ENCODE measurements at places on chromosomes 13 and 19. TPM values are rescaled to one million over a fixed set of nuclear protein-coding genes. Genes with fewer than 3 reads are reported as not detected.

DNA sequence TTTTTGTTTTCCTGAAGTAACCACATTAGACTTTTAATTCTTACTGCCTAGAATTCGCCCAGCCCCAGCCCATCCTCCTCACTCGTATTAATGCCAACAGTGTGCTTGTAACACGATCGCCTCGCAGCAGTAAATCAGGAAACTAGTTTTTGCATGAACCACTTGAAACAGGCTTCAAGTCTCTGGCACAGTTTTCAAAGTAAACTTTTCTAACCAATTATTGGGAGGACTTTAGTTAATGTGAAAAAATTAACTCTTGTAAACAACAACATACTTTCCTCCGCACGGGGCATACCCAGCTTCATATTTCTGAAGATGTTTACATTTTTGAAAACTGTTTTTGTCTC is 39.2 kb downstream of the TNFRSF19 start:
- DNase-seq = no peak

DNA sequence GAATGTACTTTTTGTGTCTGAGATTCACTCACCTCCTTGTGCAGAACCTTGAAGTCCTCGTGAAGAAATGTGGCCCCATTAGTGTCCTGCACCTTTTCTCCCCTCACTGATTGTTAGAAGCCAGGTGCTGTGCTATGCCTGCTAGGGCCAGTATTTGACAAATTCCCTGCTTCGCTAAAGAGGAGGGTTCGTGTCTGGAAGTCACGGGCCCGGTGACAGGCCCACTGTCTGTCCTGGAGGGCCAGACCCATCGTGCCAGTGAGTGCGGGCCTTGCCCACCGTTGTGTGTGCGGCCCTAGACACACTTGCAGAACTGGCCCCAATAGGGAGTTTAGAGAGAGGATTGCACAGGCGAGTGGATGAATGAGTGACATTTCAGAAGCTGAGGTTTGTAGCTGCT is 36.8 kb upstream of the GAS6 start:
- no peak for DNase-seq

DNA sequence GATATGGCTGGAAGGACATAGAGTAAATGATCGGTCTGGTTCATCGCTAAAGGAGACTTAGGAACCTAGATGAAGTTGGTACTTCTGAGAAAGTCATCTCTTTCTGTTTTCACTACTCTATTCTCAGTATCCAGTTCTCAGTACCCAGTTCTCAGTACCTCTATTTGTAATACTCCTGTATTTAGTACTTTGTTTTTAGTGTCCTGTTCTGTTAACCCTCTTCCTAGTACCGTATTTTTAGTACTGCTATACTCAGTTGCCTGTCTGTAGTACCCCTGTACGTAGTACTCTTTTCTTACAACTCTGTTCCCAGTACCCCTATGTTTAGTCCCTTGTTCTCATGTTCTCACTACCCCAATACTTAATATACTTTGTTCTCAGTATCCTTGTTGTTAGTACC is 1.2 kb downstream of the RFXAP start:
- no peak for DNase-seq

DNA sequence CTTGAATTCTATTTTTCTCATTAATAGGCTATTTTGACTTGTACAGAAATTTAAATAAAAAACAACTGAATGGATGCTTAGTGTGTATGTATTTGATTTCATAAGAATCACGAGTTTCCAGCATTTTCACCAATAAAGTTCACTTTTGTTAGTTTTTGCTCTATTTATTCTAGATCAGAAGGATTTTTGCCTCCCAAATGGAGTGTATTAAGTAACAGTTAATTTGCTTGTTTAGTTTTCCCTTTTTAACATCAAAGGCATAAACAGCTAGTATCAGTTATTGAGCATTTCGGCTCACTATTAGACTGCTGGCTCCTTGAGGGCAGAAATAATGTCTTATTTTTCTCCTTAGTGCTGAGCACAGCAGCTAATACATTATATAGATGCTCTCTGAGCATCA is 414.1 kb downstream of the FGF9 start:
- no peak for DNase-seq

- no peak for DNase-seq
Measured at GRCh38 chr19:33473653-33474305, 47.8 kb downstream of the PEPD start.

Gene CGB2
- total RNA-seq = not detected

Gene ZNF628
- 12.0 TPM for total RNA-seq

Gene VSTM2B
- total RNA-seq = not detected

DNA sequence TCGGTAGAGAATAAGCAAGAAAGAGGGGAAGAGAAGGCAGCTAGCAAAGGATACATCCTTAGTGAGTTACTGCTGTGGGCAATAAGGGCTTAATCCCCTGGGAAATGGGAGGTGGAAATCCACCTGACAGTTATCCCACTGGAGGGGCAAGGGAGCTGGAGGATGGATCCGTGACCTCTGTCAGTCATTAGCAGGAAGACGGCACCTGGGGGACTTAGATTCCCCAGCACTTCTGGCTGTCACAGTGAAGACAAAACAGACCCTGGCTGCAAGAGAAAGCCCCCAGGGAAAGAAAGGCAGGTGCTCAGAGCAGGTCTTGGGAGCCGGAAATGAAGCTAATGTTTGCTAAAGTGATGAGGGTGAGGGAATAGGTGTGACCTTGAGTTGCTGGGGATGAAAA is 70.4 kb upstream of the MRI1 start:
- DNase-seq = no peak

DNA sequence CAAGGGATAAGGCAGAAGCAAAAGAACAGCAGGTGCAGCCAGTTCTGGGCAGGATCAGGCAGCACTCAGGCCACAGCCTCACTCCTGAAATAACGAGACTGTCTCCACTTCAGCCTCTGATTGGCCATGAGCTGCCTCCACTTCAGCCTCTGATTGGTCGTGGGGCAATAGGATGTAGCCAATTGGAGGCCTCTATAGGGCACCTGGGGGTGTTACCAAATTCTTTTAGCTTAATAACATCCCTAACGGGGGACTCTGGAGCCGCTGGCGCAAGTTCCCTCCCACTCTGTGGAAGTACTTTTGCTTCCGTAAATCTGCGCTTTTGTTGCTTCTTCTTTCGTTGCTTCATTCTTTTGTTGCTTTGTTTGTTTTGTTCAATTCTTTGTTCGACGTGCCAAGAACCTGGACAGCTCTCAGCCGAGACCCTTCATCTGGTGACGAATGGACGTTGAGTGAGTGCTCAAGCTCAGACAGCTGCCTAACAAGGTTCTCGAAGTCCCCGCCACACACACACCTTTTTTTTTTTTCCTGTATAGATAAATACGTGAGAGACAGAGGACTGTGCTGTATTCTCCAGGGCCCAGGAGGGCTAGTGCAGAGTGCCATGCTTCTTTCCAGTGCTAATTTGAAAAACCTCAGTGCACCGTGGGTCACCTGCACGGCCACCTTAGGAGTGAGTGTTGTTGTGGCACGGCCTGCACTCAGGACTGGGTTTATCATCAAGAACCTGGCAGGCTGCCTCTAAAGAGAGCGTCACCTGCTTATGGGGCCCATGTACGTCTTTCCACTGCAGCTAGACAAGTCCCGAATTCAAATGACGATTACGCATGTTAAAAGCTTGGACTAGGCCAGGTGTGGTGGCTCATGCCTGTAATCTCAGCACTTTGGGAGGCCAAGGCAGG is 32.0 kb upstream of the TUBGCP3 start:
- peak; percentile 32 for DNase-seq

DNA sequence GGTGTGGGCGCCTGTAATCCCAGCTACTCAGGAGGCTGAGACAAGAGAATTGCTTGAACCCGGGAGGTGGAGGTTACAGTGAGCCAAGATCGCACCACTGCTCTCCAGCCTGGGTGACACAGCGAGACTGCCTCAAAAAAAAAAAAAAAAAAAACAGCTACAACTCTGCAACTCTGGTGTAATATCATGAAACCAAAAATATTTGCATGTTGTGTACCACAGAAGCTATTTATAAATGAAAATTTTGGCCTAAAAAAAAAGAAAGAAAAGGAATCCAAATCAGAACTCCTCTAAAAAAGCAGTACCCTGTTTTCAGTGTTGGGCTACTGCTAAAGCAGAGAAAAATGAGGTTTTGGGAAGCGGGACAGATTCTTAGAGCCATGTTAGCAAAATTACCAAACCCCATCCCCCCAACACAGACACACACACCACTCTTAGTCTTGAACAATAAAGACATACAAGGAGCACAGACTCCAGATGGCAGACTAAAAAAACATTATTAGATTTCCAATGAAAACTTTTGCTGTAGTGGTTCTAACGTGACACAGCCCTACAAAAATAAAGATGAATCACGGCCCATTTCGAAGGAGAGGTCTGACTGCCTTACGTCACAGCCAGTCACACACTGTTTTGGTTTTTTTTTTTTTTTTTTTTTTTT is 51.5 kb downstream of the INSR start:
- DNase-seq = no peak

DNA sequence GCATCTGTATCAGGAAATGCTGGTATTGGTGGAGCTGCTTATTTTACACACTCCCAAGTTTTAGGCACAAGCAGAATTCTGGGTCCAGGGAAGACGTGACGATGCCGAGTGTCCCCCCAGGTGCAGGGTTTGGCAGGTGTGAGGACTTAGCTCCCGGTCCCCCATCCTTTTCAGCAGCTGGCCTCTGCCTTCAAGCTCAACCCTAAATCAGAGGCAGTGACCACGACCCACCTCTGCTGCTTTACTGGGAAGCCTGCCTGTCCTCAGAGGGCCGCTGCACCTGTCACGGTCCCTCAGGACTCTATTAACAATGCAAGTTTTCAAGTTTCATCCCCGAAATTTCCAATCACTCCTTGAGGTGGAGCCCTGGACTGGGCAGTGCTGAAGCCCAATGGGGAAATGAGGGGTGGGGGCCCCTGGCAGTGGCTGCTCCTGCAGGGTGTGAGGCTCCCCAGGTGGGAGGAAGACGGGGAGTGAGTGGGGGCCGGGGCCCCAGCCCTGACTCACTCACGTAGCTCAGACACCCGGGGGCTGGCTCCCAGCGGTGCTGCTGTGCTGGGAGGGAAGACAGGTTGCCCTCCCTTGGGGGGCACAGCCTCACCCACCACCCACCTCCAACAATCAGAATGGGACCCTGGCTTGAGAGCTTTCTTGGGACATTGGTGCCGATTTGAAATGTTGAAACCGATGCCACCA is 92.6 kb upstream of the MCF2L start:
- no peak for DNase-seq

DNA sequence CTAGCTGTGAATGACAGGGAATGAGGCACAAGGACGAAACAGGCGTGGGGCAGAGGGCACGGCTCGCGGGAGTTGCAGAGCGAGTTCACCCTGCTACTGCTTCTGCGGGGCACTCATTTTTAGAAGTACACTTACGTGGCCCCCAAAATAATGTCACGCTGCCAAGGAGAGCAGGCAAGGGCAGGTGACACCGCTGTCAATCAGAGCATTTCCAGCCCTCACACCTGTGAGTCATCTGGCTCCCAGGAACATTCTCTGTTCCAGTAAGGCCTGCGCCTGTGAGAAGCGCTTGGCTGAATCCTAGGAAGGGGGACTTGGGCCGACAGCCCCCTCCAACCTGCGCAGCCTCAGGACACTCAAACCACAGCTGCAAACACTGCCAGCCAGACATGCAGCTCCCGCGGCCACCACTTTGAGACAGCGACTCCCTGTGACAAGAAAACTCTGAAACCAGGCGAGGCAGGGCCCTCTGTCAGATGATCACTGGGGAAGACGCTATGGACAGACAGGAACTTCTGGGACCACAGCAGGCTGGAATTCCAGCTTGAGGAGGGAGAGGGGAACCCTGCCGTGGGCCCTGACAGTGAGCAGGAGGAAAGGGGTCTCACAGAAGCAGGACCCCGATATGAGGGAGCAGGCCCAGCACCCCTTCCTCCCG is 12.7 kb downstream of the DOT1L start:
- DNase-seq = peak; percentile 81

- DNase-seq = no peak
Measured at GRCh38 chr19:18517606-18518005, 4.3 kb downstream of the ELL start.

DNA sequence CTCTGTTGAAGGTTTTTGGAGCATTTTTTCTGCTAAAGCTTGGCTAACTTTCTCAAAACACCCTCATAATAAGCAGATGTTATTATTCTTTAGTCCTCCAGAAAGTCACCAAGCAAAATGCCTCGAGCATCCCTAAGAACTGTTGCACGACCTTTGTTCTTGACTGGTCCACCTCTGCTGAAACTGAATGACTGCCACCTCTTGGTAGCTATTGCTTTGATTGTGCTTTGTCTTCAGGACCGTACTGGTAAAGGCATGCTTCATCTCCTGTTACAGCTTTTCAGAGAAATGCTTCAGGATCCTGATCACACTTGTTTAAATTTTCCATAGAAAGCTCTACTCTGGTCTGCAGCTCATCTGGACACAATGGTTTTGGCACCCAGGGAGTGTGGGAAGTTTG is 254.8 kb downstream of the DCT start:
- DNase-seq = no peak

GRCh38 chr19:29201855-29202254 is 11.1 kb downstream of the UQCRFS1 start:
- DNase-seq = no peak

DNA sequence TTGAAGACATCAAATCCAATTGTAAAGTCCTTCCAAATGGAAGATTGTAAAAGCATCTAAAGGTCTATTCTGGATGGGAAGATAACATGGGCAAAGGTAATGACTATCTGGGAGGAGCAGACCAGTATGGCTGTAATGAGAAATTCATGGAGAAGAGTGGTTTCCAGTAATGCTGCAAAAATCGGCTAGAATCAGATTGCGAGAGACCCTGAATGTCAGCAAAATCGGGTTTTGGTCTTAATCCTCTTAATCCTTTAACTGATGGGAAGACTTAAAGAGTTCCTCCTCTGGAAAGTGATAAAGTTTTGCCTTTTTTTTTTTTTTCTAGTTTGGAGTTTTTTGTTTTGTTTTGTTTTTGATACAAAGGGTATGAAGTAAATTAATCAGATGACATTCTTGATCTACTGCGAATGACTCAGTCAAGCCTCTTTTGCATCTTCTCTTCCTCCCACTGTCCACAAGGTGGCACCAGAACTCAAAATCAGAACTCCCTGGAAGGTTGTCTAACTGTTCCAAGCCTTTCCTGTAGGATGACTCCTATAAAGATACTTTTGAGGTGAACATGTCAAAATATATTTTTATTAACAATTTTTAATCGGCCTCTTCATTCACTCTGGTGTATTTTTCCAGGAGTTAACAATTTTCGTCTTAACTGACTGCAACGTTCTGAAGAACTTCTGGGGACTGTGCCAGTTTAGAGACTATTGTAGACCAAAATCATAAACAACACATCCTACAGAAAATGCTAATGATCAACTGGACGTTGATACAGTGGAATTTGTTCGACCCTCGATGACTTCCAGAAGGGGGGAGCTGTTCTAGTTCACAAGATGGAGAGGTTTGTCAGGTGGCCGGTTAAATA is 213.3 kb upstream of the MIR17HG start:
- no peak for DNase-seq

Gene ZNF426
- total RNA-seq = 22.9 TPM
